Activated CD4-positive, CD25-positive, alpha-beta regulatory T cell (primary cell): ENCODE measurements at places on chromosomes 12 and 14.

GRCh38 chr14:33954016-33954598 is 3.2 kb upstream of the EGLN3 start:
- DNase-seq: no peak

DNA sequence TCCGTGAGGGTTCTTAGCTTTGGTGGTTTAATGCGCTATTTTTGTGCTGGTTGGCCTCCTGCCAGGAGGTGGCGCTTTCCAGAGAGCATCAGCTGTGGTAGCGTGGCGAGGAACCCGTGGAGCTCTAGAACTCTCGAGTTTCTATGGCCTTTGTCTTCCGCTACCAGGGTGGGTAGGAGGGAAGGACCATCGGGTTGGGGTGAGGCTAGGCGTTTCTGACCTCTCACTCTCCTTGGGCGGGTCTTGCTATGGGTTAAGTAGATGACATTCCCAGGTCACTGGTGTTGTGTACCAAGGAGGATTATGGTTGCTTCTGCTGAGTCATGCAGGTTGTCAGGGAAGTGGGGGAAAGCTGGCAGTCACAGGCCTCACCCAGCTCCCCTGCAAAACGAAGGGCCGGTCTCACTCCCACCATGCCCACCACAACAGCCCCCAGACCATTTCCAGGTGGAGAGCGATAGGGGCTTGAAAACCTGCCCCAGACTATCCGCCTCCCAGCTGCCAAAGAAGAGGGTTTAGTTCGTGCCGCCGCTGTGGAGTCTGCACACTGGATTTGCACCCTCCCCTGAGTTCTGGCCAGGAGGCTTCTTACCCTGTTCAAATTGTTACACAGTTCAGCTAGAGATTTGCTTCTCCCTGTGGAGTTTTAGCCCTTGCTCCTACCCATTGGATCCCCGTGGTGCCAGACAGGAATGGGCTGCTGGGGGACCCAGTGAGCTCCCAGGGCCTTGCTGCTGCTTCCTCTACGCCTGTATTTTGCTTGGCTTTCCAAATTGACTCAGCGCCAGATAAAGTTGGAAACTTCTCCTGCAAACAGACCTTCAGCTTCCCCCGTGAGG is 21.9 kb downstream of the RNFT2 start:
- no peak for DNase-seq

- DNase-seq: no peak
Observed at GRCh38 chr12:95790917-95791849, 619 bp upstream of the NTN4 start.

- DNase-seq: no peak
Observed at GRCh38 chr14:75277815-75278421, 710 bp upstream of the FOS start.

- DNase-seq: no peak
Observed at GRCh38 chr12:42706321-42706720, 116.8 kb upstream of the PRICKLE1 start.

DNA sequence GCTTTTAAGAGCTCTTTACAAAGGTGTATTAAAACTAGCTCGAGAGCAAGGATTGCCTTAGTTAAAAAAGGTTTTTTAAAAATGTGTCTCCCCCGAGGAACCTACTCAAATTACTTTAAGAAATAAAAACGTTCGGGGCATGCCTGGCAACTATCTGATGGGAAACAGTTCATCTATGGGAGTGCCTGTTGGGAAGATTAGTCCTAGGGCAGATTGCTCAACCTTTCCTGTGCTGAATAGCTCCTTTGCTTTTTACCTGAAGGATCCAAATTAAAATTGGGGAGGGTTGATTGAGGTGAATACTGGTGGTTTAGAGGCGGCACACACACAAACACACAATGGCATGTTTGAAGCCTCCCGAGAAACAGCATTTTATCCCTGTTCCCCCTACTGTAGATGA is 541.4 kb upstream of the ATP2B1 start:
- no peak for DNase-seq

DNA sequence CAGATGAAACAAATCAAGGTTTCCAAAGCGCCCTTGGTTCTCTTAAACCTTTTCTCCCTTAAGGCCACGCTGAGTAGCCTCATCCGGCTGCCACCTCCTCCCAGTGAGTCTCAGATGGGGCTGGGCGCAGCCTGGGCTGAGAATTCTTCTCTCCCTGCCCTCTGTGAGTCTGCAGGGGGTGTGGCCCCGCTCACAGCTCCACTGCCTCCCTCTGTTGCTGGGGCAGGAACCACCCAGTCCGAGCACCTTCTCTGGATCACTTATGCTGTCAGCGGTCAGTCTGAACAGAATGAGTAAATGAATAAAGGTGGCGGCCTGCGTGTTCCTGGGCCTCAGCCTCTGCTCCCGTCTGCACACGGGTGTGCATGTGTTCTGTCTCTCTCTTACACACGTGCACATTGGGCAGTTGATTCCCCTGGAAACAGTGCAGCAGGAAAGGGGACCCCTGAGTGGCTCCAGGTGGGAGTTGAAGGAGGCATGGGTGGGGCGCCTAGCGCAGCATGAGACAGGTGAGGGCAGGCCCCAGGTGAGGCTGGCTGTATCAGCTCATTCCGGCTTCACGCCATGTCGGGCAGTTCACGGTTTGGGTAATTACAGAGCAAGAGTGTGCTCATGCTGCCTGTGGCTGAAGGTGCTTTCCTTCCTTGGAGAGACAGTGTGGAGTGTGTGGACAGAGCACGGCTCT is 4.3 kb downstream of the PAPLN start:
- DNase-seq: no peak

- DNase-seq: no peak
Observed at GRCh38 chr12:41051954-41052353, 136.2 kb upstream of the PDZRN4 start.

DNA sequence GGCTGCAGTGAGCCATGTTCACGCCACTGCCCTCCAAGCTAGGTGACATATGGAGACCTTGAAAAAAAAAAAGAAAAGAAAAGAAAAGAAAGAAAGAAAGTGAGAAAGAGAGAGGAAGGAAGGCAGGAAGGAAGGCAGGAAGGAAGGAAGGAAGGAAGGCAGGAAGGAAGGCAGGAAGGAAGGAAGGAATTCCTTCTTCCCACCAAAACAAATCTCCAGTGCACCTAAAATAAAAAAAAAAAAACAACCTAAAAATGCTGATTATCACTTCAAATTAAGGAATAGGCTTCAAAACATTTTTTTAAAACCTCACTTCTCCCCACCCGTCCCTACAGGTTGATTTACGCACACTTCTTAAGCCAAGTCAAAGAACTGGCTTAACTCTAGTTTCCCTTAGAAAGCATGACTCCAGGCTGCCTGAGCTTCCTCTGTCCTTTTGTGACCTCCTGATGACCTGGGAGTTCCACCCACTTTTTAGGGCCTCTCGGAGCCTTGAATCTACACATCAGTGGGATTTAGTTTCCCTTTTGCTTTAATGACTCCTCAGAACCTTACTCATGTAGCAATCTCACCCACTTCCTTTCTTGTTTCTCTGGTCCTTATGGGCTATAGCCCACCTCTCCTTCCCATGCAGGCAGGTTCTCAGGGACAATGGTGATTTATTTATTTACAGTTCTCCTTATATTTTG is 18.6 kb downstream of the DUSP6 start:
- DNase-seq: no peak

DNA sequence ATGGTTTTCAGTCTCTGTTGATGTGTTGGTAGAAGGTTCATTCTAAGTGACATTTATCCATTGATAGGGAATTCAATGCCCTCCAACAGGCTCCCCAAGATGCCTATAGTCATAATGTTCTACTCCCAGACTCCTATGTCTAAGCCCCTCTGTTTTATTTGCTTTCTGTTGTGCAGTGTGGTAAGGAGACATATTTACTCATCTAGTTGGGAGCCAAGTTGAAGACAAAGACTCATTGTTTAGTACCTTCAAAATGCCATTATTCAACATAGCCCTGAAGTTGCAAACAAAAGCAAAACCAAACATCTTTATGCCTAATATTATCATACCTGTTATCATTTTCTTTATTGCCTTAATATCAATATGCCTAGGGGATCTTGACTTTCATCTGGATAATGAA is 302.1 kb downstream of the RMST start:
- no peak for DNase-seq

DNA sequence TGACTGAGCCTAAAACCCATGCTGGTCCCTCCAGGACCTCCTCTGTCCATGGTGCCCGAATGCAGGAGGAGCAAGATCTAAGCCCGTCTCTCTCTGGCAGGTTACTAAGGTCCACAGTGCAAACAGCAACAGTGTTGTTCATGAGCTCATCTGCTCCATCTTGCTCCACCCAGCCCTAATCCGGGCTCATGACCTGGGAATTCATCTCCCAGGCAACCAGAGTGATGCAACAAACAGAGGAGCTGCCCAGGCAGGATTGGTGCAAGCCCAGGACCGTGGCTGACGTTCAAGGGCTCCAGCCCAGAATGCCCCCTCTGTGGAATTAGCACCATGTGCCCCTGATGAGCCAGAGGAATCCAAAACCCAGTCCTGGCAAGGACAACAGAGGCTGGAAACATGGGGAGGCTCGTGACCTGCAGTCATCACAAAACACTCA is 29.9 kb downstream of the HSPB8 start:
- DNase-seq: no peak

- DNase-seq: no peak
Observed at GRCh38 chr12:54173066-54173726, 15.6 kb downstream of the SMUG1 start.

- DNase-seq: no peak
Observed at GRCh38 chr12:42019746-42020145, 124.9 kb downstream of the GXYLT1 start.

GRCh38 chr14:33369972-33370371 is 431.3 kb downstream of the NPAS3 start:
- no peak for DNase-seq

GRCh38 chr12:49462083-49462744 is 76.6 kb upstream of the KCNH3 start:
- no peak for DNase-seq

DNA sequence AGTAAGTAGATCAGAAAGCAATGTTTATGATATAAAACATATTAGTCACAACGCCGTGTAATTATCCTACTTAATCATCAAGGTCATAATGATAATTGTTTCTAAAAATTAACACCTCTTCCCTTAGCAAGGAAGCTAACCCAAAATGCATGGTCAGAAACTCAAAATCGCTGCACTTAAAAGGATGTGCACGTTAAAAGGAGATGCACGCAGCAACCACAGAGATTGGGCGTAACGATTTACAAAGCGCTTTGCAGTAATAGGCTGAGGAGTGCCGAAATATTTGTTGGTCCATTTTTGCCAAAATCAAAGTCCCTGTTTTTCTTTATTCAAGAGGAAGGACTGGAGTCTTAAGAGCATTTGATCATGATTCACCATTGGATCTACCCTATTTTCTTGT is 1077.2 kb downstream of the VRK1 start:
- no peak for DNase-seq

DNA sequence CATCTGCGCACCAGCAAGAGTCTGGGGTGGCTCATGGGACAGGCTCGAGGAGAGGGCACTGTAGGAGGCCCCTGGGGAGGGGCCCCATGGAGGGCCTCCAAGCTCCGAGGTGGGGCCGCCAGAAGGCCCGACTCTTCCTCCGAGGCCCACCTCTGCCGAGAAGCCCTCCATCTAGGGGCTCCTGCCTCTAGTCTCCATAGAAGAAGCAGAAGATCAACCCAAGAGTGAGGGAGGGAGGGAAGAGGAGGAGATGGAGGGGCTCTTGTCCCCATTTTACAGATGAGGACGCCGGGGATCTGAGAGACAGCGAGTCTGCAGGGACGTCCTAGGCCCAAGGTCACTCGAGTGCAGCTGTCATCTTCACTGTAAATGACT is 41.2 kb downstream of the DIO3 start:
- DNase-seq: no peak

GRCh38 chr14:106010783-106011182 is 484.4 kb downstream of the TMEM121 start:
- no peak for DNase-seq

DNA sequence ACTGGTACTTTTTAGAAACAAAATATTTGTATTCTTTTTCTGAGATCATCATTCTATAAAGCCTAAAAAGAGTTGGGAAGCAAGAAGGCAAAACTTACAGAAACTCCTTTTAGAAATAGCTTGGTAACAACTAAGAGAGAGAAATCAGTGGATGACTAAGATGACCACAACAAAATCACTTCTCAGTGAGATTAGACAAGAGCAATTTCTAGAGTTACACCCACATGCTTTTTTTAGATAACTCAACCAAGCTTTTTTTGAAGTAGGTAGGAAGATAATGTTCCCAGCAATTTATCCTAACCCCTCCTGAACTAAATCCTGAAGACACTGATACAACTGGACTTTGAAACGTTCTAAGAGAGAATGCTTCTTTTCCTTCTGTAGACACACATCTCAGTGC is 576.4 kb downstream of the SLC6A15 start:
- DNase-seq: no peak

DNA sequence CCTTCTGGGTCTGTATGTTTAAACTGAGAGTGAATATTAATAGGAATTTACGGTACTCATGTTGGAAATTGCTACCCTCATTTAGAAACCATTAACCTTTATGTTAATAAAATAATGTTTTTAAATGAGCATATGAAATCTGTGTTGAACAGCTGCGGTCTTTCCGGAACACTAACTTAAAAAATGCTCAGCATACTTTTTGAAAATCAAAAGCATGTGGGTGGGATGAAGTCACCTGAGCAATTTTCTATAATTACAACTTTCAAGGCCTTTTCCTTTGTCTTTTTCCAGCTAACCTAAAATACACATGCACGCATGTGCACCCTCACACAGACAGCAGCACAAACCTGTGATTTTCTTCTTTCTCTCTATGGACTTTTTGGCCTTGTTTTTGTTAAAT is 39.8 kb downstream of the BORCS5 start:
- no peak for DNase-seq

DNA sequence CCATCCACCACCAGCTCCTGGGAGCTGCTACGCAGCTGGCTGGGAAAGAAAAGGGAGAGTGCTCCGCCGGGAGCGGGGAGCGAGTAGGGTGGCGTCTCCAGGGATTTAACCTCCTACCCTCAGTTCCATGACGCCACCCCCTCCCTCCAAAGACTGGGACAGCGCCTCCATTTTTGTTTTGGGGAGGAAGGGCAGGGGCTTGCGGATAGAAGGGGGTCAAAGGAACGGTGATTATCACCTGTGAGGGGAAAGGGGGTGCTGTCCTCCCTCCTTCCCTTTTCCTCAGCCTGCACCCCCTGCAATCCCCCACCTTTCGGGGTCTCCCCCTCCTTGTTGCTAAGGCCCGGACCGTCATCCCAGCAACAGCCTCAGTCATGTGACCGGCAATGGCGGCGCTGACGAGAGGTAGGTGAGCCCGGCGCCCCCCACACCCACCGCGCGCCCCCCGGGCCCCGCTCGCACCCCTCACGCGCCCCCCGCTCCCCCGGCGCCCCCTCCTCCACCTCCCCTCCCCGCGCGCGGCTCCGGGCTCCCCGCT is at the start of gene DTX3:
TSS of gene DTX3 (plus strand) at position 371 of the 538 bp plus-strand sequence. CDS start 1,694 bp downstream, outside the sequence.
- DNase-seq: no peak

- no peak for DNase-seq
Observed at GRCh38 chr12:127422935-127423566, 843.9 kb upstream of the TMEM132C start.

GRCh38 chr12:132638541-132639408 is 20.2 kb downstream of the P2RX2 start:
- DNase-seq: no peak

- DNase-seq: no peak
Observed at GRCh38 chr12:131220331-131220685, 266.6 kb downstream of the ADGRD1 start.

- no peak for DNase-seq
Observed at GRCh38 chr12:63124778-63125177, 26.2 kb downstream of the AVPR1A start.
